Sciatic nerve (tissue), 2 donors: ENCODE measurements at places on chromosomes 6 and 20. TPM values are rescaled to one million over a fixed set of nuclear protein-coding genes. Genes with fewer than 3 reads are reported as not detected.

Gene WFDC12
- not detected for total RNA-seq

DNA sequence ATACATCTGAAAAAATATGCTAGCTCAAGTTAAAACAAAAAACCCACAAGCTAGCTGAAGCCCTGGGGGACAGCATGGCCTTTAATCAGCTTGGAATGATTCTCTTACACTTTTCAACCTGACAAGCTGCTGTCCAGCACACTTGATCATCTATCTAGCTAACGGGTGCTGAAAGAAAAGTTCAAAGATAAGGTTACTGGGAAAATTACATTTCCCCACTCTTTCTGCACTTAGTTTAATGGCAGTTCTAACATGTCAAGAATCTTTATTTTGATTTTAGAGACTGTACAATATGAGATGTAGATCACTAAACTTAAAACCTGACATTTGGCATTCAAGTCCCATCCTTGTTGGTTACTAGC lies 53.4 kb downstream of the STK4 start:
- DNase-seq = no peak

DNA sequence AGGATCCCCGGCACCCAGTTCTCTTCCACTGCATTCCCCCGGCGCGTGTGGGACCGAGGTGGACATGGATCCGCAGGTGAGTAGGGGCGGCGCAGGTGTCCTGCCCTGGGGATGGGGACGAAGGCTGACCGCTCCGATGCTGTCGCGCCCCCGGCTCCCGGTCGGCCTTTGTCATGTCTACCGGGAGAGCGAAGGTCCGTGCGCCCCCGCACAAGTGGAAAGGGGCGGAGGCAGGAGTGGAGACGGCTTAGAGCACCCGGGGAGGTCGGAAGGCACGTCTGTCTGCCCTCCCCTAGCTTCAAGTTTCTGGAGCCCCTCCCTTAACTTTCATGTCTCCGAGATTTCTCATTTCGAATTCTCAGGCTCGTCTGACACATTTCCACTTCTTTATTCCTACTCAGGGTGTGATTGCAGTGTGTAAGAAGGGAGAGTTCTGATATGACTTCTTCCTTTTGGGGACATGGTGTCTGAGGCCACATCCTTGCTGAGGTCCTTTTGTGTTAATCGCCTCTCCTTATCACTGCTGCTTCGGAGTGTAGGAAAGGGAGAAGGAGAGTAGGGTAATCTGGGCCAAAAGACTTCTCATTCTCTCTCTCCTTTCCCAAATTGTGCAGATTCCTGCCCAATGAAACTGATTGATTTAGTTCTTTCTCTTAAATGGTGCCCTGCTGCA lies 435 bp downstream of the KIFC1 start:
- no peak for DNase-seq

DNA sequence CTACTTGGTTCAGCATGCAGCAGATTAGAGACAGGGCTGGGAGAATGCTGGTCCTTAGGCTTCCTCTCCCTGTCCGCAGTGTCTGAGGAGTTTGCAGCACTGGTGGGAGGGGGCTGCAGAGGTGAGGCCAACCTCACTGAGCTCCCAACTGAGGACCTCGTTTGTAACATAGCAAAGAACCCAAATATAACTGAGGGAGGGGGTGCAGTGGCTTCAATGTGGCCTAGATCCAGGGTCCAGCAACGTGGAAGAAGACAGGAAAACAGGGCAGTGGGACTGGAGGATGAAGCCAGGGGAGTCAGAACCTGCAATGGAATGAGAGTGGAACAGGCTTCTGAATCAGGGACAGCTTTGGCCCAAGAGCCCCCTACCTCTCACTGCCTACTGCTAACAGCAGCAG lies 84.3 kb upstream of the MAFB start:
- no peak for DNase-seq
